ENCODE measurements at places on chromosomes 3 and 15. TPM values are rescaled to one million over a fixed set of nuclear protein-coding genes. Genes with fewer than 3 reads are reported as not detected.

Gene SNTN
- total RNA-seq, result not detected

Gene MAPK6
- total RNA-seq, result 56.7 TPM

Gene VWA5B2
- total RNA-seq, result not detected

Gene CAND2
- total RNA-seq, result 16.9 TPM
